ENCODE measurements at places on chromosomes 2 and 18.

DNA sequence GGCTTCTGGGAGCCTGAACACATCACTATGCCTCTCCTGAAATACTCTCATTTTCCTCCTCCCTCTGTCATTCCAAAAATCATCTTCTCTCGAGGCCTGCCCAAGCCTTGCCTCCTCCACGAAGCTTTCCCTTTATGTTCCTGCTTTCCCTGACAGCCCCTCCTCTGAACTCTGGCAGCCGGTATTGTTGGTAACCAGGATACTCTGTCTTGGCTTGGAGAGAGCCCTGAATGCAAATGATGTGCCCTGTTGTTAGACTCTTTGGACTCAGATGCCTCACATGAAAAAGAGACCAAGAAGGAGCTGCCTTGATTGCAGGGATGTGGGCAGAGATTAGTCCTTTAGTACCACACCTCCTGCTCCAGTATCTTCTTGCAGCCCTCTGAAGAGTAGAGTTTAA, 138.5 kb upstream of the DLX2 start:
- DNase-seq: no peak

DNA sequence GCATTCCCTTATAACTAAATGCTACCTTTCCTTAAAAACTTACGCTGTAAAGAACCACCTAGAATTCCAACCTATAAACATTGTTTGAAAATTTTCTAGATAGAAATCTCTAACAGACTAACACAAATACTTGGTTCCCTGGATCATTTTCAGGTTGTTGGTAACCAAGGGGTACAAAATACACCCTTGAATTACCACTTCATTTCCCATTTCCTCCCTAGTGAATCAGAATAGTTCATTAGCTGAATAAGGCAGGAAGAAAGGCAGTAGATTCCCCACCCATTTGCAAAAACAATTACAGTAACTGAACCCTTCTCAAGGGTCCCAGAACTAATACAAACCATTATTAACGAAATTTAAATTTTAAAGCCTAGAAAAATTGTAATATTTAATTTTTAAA, 5.5 kb downstream of the MEX3C start:
- no peak for DNase-seq

DNA sequence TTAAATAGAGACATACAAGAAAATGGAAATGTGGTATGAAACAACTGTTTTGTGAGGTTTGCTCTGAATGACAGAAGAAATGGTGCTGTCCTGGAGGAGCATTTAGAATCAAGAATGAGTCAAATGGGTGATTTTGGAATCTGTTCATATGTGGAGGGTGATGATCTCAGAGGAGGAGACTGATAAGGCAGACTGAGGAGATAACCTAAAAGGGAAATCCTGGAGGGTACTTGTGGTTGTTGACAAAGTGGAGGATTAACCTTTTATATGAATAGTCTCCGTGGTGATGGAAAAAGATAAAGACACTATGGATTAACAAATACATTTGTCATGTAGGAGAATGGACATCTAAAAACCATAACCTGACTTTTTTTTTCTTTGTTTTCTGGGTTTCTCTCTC, 74.1 kb downstream of the MMADHC start:
- DNase-seq: no peak

DNA sequence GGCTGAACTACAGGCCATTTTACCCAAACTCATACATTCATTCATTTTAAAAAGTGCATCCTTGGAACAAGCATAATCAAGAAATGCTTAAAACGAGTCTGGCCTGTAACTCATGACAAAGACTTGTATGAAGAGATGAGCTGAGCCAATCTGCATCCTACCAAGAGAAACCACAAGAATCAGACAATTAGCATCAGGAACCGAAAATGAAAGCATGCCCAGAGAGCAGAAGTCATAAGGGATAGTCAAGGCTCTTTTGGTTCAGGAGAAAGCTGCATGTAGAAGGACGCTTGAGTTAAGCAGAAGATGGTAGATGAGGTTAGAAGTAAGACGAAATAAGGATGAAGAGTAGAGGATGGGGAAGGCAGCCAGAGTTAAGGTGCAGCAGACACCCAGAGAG, 137.0 kb upstream of the CTNNA2 start:
- no peak for DNase-seq

DNA sequence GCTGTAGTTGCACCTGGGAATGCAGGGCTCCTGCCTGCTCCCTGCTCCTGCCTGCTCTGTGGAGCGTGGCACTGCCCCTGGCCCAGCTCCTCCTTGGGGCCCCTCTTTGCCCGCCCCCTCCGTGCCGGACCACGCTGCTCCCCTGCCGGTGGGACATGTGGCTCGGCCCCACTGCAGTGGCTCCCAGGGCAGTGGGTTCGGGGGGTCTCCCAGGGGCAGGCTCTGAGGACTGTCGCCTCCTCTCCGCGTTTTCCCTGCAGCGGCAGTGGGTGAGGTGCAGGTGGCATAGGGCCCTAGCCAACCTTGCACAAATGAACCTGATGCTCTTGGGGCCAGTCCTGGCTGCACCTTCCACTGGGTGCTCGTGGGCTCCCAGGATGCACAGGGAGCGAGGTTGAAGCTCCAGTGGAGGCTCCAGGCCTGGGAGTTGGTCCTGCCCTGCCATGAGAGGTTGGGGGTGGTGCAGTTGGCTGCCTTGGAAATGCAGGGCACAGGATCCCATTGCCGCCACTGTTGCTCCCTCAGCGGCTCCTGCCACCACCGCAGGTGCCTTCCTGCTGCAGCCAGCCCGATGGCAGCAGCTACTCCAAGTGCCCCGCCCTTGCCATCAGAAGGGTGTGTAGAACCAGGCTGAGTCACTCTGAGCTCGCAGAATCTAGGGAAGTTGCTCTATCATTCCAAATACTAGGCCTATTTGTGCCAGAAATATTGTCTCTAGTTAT, 313.1 kb upstream of the SYT4 start:
- no peak for DNase-seq

GRCh38 chr2:28729698-28730097, 21.9 kb upstream of the PPP1CB start:
- DNase-seq: no peak

GRCh38 chr2:226526716-226527115, 272.9 kb downstream of the IRS1 start:
- no peak for DNase-seq

GRCh38 chr2:138324068-138324771, 177.3 kb upstream of the SPOPL start:
- DNase-seq: no peak

GRCh38 chr2:12457831-12458230, 258.9 kb upstream of the TRIB2 start:
- no peak for DNase-seq

- no peak for DNase-seq
Measured at GRCh38 chr2:148350199-148350598, 294.4 kb upstream of the EPC2 start.

GRCh38 chr2:47014564-47015051, 99.0 kb upstream of the MCFD2 start:
- no peak for DNase-seq

GRCh38 chr2:106020821-106021661, 173.1 kb downstream of the UXS1 start:
- no peak for DNase-seq

- no peak for DNase-seq
Measured at GRCh38 chr2:159227467-159227866, 59.0 kb downstream of the WDSUB1 start.

- no peak for DNase-seq
Measured at GRCh38 chr18:47040982-47041381, 5.6 kb upstream of the ELOA2 start.

DNA sequence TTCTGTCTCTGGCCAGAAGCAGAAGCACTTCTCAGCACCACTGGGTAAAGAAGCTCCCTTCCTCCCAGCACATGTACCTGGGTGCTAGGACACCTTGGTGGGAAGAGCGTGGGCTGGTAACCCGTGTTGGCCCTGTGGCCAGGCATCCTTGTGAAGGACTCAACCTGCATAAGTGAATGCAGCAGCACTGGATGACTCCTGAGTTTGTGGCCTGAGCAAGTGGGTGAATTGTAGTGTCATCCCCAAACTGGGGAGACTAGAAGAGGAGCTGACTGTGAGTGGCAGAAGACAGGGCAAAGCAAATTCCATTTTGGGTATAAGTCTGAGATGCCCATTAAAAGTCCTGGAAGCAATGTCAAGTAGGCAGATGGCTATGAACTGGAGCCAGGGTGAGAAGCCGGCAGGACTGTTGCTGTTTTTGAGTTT, 63.4 kb downstream of the STAT1 start:
- no peak for DNase-seq

Measured in KBM-7 (cell line).